ENCODE measurements at places on chromosomes 12 and 14.

GRCh38 chr12:43238281-43238680 lies 313.7 kb downstream of the ADAMTS20 start:
- DNase-seq = no peak

DNA sequence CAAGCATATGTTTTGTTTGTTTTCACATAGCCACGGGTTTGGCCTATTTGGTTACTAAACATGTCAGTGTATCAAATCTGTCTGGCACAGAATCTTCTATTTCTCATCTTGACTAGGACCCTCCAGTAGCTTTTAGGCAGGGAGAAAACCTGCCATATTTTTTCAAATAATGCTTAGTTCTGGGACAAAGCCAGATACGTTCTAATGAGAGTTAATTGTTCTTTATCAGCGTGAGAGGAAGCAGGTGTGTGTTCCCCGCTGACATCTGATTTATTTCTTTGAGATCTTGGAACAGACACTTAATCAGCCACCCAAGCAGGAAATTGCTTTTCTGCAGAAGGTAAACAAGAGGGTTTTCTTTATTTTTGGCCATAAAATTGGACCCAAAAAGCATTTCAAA lies 54.8 kb downstream of the GOLGA5 start:
- no peak for DNase-seq

DNA sequence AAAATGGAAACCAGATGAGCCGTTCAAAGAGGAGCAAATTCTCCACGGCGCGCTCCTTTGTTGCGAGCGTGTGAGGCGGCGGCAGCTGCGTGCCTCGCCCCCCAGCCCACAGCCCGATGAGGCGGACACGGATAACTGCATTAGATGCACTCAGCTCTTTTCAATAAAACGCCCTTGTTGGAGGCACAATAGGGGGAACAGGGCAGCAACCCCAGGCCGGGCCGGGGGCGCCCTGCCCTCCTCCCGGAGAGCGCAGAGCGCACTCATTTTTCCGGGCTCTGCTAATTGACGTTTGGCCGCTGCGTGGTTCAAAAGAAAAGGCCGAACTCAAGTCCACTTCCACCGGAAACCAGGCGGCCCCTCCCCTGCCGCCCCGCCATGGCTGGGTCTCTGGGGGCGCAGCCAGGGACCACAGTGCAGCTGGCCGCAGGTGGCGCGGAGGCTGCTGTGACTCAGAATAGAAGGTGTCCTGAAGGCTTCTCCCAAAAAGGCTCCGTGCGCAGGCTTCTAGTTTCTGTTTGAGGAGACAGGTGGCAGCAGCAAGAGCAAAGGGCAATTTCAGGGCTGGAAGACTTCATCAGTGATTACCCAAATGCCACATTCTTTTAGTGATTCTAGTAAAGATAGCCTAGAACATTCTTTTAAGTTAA lies 29.0 kb upstream of the SMOC1 start:
- DNase-seq = no peak

GRCh38 chr12:61397668-61398067 lies 862.5 kb upstream of the USP15 start:
- DNase-seq = no peak

GRCh38 chr12:108734200-108734906 lies 3.0 kb upstream of the CORO1C start:
- DNase-seq = no peak
